Prostate gland (tissue), 2 donors: ENCODE measurements at places on chromosomes 7 and 10.

DNA sequence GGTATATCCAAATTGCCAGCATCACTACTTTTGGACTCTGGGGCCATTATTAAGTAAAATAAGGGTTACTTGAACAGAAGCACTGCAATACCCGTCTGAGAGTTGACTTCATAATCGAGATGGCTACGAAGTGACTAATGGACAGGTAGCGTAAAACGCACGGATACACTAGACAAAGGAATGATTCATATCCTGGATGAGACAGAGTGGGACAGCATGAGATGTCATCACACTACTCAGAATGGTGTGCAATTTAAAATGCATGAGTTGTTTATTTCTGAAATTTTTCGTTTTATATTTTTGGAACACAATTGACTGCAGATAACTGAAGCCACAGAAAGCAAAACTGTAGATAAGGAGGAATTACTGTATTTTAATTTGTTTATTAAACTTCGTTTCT, 421.5 kb upstream of the LRGUK start:
- DNase-seq = no peak

- DNase-seq = no peak
These were observed 57.4 kb downstream of the MINDY4 start for GRCh38 chr7:30828591-30828990.

- no peak for DNase-seq
These were observed 32.1 kb downstream of the ARMC3 start for GRCh38 chr10:22959950-22960349.

DNA sequence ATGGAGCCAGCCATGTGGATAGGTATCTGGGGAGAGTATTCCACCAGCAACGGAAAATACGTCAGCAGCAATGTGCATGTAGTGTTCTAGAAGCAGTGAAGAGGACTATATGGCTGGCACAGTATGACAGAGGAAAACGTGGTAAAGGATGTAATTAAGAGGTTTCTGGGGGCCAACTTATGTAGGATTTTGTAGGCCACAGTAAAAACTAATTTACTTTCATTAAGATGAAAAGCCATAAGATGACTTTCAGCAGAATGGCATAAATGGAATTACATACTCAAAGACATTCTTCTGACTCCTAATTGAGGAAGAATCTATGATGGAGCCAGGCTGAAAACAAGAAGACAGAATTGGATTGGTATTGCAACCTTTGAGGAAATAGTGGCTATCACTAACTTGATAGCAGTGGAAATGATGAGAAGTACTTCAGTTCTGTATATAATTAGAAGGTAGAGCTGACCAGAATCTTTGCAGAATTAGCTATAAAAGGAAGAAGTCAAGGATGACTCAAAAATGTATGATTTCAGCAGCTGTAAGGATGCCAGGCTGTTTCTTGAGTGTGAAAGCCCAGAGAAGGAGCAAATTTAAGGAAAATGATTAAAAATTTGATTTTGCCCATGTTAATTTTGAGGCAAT, 156.7 kb downstream of the MBL2 start:
- DNase-seq = no peak
